Stimulated activated CD4-positive, alpha-beta T cell treated with anti-CD3 and anti-CD28 coated beads, Interleukin-1b, Interleukin-23, amount 100 ng/mL, for 1 hour (primary cell): ENCODE measurements at places on chromosomes 6 and 20.

DNA sequence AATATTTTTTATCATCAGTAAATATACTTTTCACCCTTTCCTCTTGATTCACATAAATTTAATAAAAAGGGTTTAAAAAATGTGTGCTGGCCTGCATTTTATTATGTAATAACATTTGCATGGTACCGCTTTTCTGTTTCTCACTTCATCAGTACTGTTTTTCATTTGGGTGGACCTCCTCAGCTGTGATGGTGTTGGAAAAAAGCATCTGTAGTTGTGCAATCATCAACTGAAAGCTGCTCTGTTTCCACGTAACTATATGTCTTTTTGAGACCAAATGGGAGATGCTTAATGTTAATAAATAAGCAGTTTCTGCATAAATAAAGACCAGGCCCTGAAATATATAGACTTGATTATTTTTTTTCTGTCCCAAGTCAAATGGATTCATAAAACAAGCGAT lies 31.6 kb upstream of the CENPW start:
- DNase-seq: no peak

DNA sequence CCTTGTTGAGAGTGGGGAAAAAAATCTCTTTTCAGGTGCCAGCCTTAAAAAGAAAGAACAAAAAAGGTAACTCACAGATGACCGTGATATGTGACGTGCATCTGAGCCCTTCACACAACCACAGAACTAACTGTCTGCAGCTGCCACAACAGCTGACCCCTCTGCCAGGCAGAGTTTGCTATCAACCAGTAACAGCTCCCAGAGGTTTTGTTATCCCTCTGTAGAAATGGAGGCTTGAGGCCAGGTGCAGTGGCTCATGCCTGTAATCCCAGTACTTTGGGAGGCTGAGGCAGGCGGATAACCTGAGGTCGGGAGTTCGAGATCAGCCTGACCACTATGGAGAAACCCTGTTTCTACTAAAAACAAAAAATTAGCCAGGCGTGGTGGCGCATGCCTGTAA lies 42.8 kb downstream of the SLC52A3 start:
- no peak for DNase-seq

DNA sequence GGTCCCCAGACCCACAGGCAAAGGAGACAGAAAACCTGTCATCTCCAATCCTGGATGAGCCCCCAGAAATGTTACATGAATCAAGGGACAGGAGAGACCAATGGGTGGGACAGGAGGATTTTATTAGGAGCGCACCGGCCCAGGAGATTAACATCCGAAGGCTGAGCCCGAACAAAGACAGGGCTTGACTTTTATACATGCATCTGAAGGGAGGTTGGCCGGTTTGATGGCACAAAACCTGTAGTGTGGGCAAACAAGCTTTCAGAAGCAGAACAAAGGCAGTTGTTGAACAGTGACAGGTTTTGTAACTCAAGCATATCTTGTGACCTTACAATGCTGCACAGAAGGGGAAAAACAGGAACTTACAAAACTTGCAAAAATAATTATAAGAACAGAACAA lies 83.9 kb upstream of the GPR6 start:
- no peak for DNase-seq

GRCh38 chr20:46802722-46803121 lies 91.9 kb upstream of the EYA2 start:
- DNase-seq: no peak

DNA sequence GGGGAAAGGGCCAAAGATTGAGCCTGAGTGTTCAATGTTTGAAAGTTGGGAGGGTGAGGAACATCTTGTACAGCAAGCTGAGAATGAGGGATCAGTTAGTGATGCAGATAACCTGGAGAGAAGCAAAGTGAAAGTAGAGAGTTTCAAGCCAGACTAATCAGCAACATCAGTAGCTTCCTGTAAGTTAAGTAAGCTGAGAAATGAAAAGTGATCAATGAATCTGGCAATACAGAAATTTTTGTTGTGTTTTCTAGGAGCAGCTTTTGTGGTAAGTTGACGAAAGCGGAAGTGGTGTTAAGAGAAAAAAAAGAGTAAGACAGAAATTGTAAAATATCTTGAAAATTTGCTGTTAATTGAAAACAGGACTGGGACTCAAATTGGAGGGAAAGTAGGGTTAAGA lies 855.5 kb upstream of the MAP3K7 start:
- DNase-seq: no peak

GRCh38 chr6:44227148-44227793 lies 3.9 kb downstream of the SLC29A1 start:
- DNase-seq: no peak

DNA sequence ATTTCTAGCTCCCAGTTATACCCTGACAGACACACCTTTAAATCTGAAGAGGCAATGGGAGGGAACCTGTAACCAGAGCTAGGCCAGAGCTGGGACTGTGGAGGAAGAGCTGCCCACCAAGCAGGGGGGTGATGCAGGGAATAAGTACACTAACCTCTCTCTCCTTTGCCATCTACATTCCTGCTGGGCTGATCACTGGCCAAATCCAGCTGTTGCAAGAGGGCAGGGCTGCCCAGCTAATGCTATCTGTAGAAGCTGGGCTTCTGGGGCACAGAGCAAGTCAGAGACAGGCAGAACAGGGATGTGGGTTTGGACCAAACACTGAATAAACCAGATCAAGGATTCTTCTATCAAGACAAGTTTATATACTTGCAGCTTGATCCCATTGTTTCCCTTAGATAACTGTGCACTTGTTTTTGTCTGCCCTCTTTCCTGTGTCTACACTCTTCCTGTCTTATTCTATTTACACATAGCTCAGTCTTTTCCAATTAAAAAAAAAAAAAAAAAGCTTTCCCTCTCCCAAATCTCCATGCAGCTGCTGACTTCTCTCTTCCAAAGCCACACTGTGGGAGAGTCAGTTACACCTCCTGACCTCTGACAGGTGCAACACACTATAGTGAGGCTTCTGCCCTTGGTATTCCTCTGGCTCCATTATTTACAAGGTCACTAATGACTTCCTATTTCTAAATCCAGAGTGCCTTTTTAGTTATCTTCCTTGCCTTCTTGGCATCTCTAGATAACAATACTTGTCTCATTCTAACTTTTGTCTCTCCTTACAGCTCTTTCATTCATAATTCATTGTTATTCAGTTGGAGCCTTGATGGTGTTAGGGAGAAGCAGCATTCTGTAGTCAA lies 43.7 kb downstream of the TRIM38 start:
- DNase-seq: no peak

DNA sequence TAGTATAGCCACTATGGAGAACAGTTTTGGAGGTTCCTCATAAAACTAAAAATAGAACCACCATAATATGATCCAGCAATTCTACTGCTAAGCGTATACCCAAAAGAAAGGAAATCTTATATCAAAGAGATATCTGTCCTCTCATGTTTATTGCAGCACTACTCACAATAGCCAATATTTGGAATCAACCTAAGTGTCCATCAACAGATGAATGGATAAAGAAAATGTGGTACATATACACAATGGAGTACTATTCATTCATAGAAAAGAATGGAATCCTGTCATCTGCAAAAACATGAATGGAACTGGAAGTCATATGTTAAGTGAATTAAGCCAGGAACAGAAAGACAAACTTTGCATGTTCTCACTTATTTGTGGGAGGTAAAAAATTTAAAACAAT lies 5.7 kb upstream of the CD2AP start:
- DNase-seq: no peak

DNA sequence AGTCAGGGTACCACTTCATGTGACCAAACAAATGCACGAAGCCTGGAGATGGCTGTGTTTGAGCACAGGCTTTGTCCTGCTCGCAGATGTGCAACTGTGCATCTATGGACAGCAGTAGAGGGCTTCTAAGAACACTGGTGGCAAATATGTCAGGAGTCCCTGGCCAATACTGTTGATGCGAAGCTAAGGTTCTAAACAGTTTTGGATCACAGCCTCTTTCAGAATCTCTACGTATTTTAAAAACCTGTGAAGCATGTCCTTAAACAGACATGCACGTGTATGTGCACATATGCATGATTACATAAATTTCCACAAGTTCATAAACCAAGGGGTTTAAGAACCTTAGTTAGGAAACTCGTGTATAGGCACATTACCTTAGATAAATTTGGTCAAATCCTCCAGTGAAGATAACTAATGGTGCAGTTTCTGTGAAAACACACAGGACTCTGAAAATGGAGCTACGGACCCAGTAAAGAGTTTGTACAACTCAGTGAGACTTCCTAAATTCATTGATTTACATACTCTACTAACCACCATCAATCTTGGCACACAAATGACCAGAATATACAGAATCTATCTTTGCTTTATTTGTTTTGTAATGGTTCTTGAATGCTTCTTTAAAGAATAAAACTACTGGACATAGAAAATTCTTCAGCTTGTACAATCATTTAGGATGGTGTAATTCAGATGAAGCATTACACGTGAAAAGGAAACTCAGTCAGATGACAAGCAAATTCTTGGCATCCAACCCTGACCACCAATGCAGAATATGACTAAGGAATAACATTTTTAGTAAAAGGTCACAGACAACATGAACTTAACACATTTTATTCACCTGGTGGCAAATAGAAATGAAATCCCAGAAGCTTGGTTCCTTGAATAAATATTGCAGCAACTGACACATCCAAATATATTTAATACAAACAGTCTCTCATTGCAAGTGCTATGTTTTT lies 27.4 kb downstream of the KCNQ5 start:
- no peak for DNase-seq

DNA sequence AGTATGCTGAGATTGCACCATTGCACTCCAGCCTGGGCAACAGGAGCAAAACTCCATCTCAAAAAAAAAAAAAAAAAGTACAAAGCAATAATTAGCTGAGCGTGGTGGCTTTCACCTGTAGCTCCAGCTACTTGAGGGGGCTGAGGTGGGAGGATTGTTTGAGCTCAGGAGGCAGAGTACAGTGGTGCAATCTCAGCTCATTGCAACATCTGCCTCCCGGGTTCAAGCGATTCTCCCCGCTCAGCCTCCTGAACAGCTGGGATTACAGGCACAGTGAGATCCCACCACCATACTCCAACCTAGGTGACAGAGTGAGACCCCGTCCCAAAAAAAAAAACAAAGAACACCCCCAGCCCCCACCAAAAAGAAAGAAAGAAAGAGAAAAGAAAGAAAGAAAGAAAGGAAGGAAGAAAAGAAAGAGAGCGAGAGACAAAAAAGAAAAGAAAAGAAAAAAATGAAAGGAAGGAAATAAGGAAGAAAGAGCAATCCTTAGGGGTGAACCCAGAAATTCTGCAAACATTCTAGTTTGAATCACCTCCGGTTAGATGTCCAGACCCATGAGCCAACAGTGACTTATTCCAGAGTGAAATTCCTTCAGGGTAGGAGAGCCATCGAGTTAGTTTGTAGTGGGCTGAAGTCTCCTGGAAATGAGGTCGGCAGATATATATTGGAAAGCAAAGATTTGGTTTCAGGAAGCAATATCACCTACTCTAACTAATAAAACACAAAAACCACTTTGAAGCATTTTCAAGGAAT lies 3.2 kb upstream of the RIPOR3 start:
- DNase-seq: no peak

DNA sequence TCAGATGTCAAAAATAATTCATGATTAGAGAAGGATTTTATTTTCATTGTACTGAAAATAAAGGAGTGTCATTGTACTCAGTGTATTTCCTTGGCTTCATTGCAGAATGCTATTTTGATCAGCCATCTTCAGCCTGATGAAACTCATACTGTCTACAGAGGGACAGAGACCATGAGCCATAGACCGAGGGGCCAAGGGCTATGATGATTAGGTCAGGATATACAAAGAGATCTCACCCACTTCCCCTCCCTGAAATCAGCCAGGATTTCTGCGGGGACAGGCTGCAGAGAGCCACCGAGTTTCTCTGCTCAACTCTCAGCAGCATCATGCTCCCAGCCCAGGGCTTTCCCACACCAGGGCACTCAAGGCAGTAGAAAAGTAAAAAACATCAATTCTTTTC lies 47.0 kb downstream of the ALDH8A1 start:
- no peak for DNase-seq

- DNase-seq: no peak
Measured at GRCh38 chr6:81564470-81565068, 187.9 kb downstream of the TENT5A start.

DNA sequence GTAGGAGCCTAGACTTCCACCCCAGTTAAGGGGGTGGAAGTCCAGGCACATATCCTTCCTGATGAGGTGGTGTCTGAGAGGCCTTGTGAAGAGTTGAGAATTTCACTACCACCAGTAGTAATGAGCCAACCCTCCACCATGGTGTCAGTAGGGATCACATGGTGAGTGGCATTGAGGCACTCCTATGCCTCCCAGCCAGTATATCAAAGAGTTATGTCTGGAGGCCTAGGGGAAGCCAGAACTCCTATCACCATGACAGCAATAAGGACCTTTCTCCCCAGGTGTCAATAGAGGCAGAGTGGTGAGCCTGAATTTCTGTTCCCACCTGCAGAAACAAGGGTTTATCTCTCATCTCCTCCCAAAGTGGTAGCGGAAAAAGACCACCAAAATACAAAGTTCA lies 106.6 kb upstream of the ADTRP start:
- DNase-seq: no peak
